ENCODE measurements at places on chromosomes 2 and 18.

GRCh38 chr18:12995952-12996477 is 4.9 kb downstream of the CEP192 start:
- no peak for DNase-seq

DNA sequence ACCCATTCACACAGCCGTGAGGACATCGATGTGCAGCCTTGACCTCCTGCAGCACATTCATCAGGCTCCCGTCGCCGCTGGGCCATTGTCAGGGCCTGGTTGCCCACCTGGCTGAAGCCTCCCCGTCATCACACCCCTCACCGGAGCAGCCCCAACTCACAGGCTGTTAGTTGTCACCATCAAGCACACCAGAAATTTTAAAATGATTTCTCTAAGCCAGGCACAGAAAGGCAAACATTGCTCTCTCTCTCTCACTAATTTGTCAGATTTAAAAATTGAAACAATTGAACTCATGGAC is 167.1 kb downstream of the RTP5 start:
- DNase-seq: no peak

DNA sequence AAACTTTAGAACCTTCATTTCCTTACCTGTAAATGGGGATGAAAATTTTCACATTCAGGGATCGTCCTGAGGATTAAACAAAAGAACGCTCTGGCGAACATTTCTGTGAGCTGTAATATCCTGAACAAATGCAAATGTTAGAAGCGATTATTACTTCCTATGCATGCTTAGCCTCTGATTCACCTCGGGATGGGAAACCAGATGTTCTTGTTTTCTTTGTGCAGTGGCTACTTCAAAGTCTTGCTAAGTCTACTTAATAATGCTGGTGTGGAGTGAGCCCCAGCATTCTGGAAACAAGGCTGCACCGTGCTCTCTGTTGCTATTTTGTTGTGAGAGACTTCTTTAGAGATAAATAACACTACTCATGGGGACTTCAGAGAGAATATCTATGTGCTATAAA is 119.1 kb upstream of the PELI1 start:
- no peak for DNase-seq

DNA sequence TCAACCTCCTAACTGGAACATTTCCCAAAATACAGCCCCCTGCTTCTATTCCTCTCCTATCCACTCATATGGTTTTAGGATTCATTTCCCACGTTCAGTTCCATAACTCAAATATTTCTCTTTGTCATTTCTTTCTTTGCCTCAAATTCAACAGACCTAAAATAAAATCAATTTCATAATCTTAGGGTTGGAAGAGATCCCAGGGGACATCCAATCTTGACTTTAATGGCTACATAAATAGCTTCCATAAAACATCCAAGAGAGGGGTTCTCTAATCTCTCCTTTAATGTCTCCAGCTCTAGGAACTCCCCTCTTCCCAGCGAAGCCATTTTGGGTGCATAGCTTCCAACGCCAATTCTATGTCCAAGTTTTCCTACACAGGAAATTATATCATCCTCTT is 33.8 kb downstream of the RBKS start:
- DNase-seq: no peak

Data from stimulated activated CD8-positive, alpha-beta memory T cell treated with anti-CD3 and anti-CD28 coated beads, Interleukin-15, amount 100 ng/mL, for 24 hours (primary cell).